Sigmoid colon (tissue), 7 donors: ENCODE measurements at places on chromosomes 3 and 15. TPM values are rescaled to one million over a fixed set of nuclear protein-coding genes. Genes with fewer than 3 reads are reported as not detected.

DNA sequence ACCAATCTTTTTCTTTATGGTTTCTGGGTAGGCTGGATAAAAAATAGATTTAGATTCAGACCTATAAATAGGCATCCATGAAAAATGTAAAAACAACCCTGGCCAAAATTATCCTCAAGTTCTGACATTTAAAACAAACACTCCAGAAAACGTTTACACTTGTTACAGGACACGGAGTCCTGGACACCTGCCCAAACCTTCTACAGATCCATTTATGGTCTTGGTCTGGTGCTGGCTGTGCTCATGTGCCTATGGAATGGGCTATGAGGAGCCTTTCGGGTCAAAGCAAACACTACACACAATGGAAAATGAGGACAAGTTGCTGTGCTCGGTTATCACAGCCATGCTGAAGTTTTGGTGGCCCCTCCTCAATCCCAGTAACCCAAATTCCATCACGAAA is 108.1 kb downstream of the PDZRN3 start:
- DNase-seq, result peak; percentile 98

The NRROS gene
- 4.4 TPM for total RNA-seq

The DOCK3 gene
- 3.3 TPM for total RNA-seq

DNA sequence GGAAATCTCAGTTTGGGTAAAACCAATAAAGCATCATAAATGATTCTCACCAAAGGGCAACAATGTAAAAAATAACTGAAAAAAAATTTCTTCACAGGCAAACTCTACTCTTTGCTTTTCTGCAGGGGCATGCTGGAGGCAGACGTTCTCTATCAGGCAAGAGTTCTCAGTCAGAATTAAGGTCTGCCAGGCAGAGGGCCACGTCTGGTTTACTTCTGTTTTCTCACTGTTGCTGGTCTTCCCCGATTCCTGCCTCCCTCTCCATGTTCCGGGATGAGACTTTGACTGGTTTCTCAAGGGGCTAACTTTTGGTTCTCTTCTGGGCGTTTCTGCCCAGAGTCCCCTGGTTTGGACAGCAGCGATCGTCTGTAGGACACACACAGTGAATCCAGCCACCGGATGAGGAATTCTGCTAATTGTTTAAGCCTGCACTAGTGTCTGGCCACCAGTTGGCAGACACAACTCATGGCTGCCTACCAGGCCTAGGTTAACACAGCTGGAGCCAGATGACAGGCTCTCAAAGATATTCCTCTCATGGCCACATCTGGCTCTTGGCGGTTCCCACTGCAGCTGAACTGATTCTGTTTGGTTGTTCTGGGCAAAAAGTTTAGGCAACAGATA is 273.1 kb downstream of the FOXP1 start:
- peak; percentile 73 for DNase-seq

The GOLGA8N gene
- 22.7 TPM for total RNA-seq
